ENCODE measurements at places on chromosomes 7 and 10.

- DNase-seq: no peak
Observed at GRCh38 chr10:125080984-125081383, 79.4 kb downstream of the CTBP2 start.

DNA sequence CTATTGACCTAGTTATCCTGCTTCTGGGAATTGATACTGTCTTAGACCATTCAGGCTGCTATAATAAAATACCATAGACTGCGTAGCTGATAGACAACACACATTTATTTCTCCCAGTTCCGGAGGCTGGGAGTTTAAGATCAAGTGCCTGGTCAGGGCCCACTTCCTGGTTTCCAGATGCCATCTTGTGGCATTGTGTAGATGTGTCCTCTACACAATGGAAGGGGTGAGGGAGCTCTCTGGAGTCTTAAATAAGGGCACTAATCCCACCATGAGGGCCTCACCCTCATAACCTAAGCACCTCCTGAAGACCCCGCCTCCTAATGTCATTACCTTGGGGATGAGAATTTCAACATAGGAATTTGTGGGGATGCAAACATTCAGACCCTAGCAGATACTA lies 62.4 kb downstream of the SLC35B4 start:
- DNase-seq: no peak

DNA sequence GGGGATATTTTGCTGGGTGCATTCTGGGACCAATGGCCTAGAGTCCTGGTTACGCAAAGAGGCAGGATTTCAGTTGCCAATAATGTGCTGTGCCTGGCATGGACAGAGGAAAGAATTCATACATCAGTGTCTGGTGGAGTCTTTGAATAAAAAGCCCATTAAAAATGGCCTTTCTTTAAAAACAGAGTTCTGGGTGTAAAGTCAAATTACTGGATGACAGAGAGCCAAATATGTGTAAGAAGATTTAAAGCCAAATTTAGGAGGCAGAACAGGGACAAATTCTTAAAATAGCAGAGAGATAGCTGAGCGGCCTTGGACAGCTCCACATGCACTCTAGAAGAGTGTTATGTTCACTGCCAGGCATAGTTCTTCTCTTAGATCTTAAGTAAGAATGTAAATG lies 60.8 kb upstream of the MEOX2 start:
- DNase-seq: no peak

DNA sequence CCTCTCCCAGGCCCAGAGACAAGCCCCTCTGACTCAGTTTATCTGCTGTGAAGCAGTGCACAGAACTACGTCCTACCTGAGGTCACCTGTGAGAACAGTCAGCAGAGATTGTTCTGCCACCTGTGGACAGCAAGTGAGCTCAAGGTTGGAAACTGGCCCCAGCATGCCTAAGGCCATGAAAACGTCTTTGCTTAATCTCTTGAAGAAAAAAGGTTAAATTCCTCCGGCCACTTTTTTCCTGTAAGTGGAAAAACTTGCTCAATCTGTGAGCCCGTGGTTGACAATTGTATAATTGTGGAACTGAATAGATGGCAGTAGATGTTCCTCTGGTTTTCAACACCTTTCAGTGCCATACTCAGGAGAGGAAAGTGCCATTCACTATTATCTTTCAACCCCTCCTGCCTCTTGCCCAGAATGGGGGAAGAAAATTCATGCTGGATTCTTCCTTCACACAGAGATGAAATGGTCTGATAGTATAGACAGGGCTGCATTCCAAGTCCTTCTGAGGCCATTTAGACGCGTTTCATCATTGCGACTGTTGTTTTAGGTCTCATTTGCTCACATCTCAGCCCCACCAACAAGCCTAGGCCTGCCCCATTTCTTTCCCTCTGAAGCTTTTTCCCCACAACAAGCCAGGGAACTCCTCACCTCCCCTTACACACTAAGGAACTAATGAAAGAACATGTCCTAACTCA lies 292.9 kb downstream of the FZD1 start:
- DNase-seq: no peak

DNA sequence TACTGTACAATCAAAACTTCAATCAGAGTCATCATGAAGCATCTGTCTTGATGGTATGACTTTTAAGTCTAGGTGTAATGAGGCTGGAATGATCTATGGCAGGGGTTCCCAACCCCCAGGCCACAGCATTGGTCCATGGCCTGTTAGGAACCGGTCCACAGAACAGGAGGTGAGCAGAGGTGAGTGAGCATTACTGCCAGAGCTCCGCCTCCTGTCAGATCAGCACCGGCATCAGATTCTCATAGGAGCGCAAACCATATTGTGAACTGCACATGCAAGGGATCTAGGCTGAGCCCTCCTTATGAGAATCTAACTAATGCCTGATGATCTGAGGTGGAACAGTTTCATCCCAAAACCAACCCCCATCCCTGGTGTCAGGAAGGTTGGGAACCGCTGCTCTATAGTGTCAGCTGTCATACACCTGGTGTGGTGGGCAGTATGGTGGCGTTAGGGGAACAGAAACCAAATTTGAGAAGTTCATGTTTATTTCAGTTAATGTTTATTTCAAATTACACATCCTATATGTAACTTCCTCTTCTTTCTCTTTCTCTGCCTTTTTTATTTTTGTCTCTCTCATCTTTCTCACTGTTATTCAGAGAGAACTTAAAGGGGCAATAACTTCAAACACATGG lies 432.6 kb downstream of the TNS3 start:
- no peak for DNase-seq

DNA sequence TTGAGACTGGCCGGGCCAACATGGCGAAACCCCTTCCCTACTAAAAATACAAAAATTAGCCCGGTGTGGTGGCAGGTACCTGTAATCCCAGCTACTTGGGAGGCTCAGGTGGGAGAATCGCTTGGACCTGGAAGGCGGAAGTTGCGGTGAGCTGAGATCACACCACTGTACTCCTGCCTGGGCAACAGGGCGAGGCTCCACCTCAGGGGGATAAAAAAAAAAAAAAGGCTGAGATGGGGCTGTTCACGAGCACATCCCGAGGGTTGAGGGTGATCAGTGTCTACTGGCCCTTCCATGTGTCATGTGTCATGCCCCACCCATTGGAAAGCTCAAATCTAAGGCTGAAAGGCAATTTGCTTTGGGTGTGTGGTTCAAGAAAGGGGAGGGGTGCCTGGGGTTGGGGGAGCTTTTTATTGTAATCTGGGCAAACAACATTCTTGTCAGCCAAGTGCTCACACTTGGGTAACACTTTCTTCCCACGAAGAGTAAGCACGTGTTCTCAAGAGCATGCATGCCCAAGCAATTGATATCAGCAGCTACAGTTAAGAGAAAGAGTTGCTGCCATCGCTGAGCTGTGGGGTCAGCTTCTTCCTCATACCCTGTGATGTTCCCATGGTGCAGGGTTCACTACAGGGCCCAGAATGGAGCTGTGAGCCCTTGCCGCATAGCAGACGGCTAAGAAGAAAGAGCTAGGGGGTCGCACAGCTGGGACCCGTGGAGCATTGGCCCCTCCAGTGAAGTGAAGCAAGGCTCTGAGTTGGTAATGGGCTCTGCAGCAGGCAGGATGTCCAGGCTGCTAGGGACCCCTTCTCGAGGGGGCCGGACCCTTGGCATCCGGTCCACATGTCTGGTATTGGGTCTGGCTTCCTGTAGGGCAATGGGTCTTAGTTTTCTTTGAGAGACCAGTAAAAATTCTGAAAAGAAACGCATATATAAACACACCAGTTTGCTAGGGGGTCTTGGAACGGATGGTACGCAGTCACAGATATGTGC lies 9.9 kb upstream of the ACSL5 start:
- no peak for DNase-seq

- no peak for DNase-seq
Observed at GRCh38 chr10:45265996-45266395, 49.4 kb downstream of the OR13A1 start.

GRCh38 chr10:79246606-79247275 lies 100.5 kb upstream of the PPIF start:
- DNase-seq: peak; percentile 77

- DNase-seq: no peak
Observed at GRCh38 chr10:92970301-92971070, 90.1 kb upstream of the CYP26C1 start.

DNA sequence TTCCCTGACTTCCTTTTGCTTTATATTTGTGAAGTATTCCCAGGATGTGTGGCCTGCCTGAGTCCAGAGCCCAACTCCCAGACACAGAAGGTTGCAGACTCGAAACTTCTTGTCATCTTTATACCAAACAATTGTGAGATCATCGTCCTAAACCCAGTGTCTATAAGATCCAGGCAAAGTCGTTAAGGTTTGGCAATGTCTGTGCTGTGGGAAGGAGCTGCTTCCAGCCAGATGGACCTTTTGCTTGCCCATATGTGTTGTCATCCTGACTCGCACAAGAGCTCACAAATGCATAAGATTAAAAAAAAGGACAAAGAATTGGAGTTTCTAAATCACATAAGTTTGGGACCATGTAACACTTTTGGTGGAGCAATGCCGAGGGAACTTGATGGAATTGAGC lies 37.0 kb downstream of the WNT2 start:
- DNase-seq: no peak
